Heart right ventricle (tissue), 16 donors: ENCODE measurements at places on chromosomes 2 and 18. TPM values are rescaled to one million over a fixed set of nuclear protein-coding genes. Genes with fewer than 3 reads are reported as not detected.

FOXD4L1 gene
- not detected for total RNA-seq

CD302 gene
- 14.2 TPM for total RNA-seq

PPM1G gene
- total RNA-seq = 28.4 TPM

SAG gene
- not detected for total RNA-seq

DNAJC5G gene
- 2.0 TPM for total RNA-seq

TUBA3E gene
- 4.1 TPM for total RNA-seq

MFF gene
- total RNA-seq = 102 TPM

ACTG2 gene
- 3.1 TPM for total RNA-seq

PARD3B gene
- 6.8 TPM for total RNA-seq

LRP2 gene
- total RNA-seq = 0.15 TPM
